ENCODE measurements at places on chromosomes 16 and 17.
A peak's percentile ranks its signal among the peaks of the same experiment; 100 is the strongest.

DNA sequence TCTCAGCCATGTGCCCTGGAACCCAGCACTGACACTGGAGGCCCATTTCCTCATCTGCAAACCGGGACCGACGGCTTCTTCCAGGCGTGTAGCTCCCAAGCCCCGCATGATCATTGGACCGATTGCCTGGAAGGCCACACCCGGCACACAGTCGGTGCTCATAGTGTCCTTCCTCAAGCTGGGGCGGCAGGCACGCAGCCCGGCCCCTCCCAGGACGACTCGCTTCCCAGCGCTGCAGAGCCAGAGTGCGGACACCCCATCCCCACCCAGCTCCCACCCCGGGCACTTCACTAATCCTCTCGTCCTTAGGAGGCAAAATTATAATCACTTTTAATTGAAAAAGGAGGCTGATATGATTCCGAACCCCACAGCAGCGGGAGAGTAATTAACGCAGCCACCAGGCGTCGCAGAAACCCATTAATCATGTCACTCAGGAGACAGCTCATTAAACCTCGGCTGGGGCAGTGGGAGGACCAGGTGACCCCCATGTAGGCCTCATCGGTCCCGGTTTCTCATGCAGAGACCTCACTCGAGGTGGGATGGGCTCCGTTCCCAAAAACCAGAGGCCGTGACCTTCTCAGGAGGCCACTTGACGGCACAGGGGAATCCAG, 33.1 kb downstream of the ZNF469 start:
- no peak for DNase-seq

GRCh38 chr17:66661411-66662256, 173.3 kb upstream of the CACNG5 start:
- no peak for DNase-seq

- DNase-seq = no peak
Observed at GRCh38 chr17:11296994-11297393, 56.0 kb downstream of the SHISA6 start.

GRCh38 chr16:86297866-86298757, 212.2 kb upstream of the FOXF1 start:
- DNase-seq = no peak

DNA sequence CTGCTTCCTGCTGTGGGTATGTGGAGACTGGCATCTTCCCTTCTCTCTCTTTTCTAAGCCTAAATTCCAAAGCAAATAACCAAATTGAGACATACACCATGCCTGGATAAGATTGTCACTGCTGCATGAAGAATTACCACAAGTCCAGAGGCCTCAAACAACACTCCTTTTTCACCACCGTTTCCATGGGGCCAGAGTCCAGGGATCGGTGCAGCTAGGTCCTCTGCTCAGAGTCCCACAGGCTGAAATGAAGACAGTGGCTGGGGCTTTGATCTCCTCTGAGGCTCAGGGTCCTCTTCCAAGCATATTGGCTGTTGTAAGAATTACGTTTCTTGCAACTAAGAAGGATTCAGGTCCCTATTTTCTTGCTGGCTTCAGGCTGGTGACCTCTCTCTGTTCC, 130.4 kb downstream of the SLC39A11 start:
- DNase-seq = no peak

- DNase-seq = no peak
Observed at GRCh38 chr16:84484579-84485254, 19.7 kb downstream of the MEAK7 start.

- DNase-seq = no peak
Observed at GRCh38 chr17:43634591-43635125, 27.1 kb downstream of the MEOX1 start.

DNA sequence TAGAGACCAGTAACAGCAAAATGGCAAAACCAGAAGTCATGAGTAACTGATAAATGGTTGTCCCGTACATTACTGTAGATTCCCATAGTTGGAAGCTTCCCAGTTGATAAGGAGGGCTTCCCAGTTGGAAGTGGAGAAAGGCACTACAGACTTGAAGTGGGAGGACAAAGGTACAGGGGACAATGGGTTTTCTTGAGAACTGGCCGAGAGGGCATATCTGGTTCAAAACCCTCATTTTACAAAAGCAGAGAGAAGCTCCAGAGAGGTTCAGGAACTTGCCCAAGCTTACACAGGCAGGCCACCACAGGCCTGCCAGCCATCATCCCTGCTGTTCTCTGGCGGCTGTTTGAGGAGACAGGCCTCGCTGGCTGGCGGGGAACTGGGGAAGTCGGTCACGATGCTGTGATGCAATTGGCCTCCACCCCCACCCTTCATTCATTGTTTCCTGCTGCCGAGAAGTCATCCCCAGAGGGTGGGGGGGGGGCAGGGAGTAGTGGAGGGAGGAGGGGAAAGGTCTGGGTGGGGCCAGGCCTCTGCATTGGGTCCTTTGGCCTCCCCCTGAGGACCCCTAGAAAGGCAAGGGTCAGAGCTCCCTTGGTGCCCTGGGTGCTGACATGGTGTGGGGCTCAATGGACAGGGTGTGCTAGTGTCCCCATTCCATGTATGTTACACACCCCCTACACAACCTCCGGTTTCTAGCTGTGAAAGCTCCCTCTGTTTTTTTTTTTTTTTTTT, 3.0 kb downstream of the UBALD2 start:
- peak; percentile 88 for DNase-seq

DNA sequence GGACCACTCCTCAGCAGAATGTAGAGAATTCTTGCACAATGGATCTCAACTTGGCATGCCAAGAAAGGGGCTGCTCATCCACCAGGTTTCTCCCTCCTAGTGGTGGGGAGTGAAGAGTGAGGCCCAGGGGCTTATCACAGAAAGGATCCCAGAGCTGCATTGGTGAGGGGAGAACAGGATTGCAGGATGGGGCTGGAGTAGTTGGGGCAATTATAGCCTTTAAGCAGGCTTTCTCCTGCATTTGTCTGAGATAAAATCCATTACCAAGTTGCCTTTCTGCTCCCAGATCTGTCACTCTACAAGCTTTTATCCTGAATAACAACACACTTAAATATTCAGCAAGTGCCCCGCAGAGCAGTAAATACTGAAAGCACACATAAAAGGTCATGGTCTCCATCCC, 130.8 kb upstream of the CES5A start:
- DNase-seq = no peak

Measured in substantia nigra (tissue), 51 donors.